Left renal cortex interstitium (tissue), 4 donors: ENCODE measurements at places on chromosomes 7 and 10.

- no peak for DNase-seq
Observed at GRCh38 chr10:26359670-26360069, 78.5 kb upstream of the APBB1IP start.

DNA sequence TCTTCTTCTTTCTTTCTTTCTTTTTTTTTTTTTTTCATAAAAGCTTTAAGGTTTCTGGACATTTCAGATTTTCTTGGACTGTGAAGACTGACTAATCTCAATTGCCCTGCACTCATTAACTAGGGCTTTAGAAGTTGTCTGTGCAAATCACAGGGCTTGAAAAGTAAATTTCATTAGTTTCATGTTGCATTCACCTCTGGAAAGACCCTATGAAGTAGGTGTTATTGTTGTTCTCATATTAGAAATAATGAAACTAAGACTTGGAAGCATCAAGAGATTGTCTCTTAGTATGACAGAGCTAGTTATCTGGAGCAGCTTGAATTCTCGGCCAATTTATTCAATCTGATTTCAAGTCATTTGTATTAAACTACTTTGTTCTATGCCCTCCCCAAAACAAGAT, 28.2 kb upstream of the SEMA3D start:
- no peak for DNase-seq

DNA sequence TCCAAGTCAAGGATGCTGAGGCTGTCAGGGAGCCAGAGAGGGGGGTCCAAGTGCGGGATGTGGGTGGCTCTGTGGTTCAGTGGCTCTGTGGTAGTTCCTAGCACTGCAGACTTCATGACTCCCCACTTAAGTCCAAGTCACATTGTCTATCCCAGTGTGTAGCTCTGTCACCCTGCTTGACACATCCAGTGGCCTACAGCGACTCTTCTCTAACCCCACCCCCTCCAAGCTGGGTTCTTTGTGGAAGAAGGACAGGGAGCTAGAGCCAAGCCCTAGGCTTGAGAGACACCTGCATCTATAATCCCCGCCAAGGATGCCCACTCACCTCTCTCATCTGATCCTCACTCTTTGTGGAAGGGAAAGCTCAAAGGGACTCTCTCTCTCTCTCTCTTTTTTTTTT, 57.6 kb downstream of the ADCYAP1R1 start:
- no peak for DNase-seq

DNA sequence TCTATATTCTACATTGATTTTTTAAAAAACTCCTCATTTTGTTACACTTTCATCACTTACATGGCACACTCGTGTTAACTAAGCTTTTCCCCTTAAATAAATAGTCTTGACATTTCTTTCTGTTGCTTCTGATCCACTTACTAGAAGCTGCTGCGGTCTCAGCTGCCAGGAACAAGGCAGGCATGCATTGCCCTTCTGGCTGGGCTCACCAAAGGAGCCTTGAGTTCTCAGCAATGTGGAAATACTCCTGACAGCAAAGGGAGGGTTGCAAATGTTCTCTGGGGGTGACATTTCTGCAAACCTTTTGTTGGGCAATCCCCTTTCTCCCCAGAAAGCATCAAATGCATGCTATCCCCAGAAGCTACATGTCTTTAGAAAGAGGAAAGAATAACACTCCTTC, 350.1 kb downstream of the PRPF18 start:
- no peak for DNase-seq

GRCh38 chr7:55534262-55534915, 37.9 kb downstream of the VOPP1 start:
- DNase-seq = no peak

- no peak for DNase-seq
Observed at GRCh38 chr10:67492317-67493019, 203.5 kb downstream of the CTNNA3 start.

- no peak for DNase-seq
Observed at GRCh38 chr10:69885379-69886013, 83.8 kb downstream of the COL13A1 start.

DNA sequence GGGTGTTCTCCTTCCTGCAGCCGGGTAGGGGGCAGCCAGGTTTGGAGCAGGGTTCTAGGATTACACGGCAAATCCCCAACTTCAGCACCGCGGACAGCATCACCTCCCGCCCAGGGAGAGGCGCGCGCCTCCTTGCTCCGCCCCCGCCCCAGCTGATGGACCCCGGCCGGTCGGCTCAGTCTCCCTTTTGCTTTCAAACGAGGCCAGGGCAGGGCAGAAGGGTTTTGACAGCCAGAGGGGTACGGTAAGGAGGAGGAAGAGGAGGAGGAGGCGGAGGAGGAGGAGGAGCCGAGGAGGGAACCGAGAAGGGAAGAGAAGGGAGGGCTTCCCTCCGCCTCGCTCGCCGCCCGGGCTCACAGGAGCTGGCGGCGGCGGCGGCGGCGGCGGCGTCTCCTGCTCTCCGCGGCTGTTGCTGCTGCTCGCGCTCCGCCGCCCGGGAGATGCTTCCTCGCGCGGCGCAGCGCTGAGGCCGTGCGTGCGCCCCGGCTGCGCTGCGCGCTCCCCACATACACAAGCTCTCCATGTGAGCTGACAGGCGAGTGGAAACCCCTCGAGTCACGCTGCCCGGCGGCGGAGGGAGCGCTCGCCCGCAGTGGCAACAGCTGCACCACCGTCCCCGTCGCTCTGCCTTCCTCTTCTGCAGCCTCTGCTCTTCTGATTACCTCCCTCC, 615 bp upstream of the CNTNAP2 start:
- DNase-seq = peak; percentile 95

DNA sequence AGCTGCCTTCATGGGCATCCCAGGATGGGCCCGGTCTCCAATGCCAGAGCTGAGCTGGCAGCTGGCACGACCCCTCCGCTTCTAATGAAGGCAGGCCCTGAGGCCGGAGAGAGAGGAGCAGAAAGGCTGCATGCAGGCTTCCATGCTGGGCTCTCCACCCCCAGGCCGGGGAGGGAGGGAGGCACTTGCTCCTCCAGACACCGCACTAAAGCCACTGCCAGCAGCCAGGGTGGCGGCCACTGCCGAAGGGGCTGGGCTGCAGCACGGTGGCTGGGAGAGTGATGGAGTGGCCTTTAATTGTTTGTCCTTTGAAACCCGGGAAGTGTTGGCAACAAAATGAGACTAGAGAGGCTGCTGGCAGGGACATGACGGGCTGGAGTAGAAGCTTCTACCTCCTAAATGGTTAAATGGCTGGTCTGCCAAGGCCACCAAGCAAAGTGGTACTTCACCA, 236.5 kb downstream of the SKAP2 start:
- no peak for DNase-seq

DNA sequence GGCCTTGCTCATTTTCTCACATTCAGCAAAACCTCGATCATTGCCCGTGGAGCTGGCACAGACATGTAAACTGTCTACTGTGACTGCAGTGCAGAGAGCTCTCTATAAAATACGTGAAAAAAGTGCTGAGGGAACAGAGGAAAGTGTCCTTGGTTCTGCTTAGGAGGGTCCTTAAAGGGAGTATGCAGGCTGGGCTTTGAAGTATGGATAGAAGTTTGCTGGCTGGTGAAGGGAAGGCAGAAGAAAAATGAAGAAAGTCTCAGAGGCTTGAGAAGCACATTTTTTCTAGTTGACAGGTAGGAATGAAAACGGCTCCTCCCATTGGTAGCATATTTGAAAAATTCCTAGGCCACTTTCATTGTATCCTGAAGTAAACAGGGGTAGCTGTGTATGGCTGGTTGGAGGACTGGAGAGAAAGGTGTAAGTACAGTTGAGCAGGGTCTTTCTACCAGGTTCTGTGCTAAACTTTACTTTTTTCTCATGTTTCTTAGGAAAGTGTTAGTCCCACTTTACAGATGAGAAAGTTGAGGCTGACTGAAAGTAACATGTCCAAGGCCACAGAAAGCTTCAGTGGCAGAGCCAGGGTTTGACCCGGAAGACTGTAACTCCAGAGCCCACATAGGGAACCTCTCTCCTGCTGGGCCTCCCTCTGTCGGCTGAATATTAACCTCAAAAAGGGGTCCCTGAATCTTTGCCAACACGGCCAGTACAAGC, 63.0 kb upstream of the PPIF start:
- no peak for DNase-seq

DNA sequence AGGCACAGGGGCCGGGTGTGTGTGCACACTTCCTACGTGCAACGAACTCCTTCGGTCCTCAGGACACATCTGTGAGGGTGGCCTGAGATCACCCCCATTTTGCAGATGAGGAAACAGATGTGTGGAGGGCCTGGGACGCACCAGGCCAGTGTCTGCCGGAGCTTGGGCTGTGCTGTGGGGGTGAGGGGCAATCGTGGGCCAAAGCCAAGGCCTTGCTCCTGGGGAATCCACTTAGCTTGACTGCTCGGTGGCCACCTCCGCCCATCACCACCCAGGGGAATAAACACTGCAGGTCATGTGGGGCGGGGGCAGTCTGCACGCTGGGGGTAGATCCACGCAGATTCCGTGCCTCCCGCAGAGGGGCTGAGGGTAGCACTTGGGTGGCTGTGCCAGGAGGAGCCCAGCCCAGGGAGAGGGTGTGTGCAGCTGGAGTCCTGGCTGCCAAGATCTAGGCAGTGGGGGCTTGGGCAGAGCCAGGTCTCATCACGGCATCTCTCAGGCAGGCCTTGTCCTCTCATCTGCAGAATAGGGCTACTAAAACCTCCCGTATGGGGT, 70.8 kb upstream of the EN2 start:
- no peak for DNase-seq

DNA sequence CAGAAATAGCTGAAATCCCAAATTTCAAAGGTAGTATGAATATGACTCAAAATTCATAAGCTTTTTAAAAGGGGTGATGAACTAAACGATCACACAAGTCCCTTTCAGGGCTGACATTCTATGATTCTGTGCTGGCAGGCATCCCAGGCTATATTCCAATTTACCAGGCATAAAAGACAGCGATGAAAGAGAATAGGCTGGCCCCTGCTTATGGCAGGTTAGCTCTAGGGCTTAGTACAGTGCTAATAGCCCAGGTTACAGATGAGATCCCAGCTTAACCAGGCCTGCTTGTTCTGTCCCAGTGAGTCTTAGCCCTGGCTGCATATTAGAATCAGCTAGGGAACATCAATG, 56.4 kb downstream of the CDHR3 start:
- no peak for DNase-seq

GRCh38 chr7:25234336-25234735, 6.0 kb upstream of the NPVF start:
- no peak for DNase-seq

GRCh38 chr10:58054881-58055280, 212.8 kb downstream of the IPMK start:
- DNase-seq = no peak

GRCh38 chr10:11272915-11273389, 255.3 kb downstream of the CELF2 start:
- no peak for DNase-seq

DNA sequence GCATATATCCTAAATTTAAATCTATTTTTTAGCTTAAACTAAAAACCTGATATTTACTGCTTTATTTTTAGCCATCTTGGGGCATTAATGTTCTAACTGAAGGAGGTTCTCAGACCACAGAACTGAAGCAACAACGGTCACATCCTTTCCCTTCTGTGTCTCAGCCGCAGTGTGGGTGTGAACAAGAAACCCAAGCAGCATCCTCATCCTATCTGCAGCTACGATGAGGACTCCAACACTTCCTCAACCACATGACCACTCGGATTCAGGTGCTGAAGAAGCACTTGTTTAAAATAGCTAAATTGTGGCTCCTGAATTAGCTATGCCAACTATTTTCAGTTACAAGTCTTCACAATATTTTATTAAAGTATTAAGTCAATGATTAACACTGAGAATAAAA, 5.3 kb downstream of the ESYT2 start:
- no peak for DNase-seq

- DNase-seq = no peak
Observed at GRCh38 chr7:44382459-44383265, 57.3 kb upstream of the CAMK2B start.

- DNase-seq = no peak
Observed at GRCh38 chr7:102152672-102153598, 133.7 kb upstream of the SH2B2 start.

DNA sequence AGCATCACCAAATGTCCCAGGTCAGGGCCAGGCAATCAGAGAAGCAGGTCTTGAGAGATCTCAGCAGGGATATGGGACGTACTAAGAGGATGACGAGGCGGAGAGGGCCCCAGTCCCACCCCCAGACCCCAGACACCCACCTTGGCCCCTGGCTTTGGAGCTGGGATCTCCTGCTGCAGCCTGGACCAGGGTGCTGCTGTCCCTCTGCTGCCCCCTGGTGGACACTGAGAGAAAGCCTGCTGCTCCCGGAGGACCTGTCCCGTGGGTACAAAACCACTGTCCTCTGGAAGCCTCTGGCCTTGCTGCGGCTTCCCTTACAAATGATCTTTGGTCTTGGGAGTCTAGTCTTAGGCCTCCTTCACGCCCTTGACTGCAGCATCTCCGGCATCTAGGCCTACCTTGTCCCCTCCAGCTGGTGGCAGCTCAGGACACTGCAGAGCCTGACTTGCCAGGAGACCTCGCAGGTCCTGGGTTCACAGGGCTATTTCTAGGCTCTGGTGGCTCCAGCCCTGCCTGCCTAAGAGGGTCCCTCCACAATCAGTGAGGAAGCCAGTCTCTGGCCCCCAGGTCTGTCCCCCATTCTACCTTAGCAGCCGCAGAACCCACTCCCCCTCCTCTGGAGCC, 97.1 kb downstream of the RGS10 start:
- DNase-seq = peak; percentile 70

- no peak for DNase-seq
Observed at GRCh38 chr7:102220960-102221800, 65.5 kb upstream of the SH2B2 start.

- no peak for DNase-seq
Observed at GRCh38 chr7:25454020-25454419, 225.7 kb upstream of the NPVF start.

DNA sequence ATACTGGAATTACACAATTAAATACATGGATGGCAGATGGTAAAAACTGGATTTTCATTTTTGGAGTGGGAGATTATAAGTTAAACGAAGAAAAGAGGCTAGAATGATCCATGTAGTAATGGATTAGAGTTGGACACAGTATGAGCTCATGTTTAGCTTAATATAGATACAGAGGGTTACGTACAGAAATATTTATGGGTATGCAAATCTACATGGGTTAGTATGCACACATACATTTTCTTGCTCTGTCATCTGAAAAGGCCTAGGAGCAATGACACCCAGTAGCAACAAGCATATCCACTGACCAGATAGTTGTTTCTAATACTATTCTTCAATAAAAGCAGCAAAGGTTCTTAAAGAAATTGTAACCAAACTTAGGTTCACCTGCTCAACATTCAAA, 366.4 kb downstream of the SEMA3D start:
- DNase-seq = no peak

DNA sequence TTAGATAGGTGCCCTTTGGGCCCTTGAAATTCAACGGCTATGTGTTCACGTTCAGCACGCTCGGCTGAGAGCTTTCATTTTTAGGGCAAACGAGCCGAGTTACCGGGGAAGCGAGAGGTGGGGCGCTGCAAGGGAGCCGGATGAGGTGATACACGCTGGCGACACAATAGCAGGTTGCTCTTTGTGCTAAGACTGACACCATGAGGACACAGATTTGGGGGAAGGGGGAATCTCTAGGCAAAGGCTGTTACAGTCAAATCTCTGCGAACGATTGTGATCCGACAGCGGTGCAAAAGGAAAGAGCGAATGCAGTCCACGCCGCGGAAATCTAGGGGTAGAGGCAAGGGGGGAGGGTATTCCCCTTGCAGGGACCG, 667 bp downstream of the KLLN start:
- DNase-seq = peak; percentile 81
